ENCODE measurements at places on chromosomes 5 and 9.

- DNase-seq: no peak
Measured at GRCh38 chr5:178090856-178091255, 22.5 kb upstream of the N4BP3 start.

- DNase-seq: no peak
Measured at GRCh38 chr9:82201196-82201595, 212.6 kb downstream of the SPATA31D1 start.

DNA sequence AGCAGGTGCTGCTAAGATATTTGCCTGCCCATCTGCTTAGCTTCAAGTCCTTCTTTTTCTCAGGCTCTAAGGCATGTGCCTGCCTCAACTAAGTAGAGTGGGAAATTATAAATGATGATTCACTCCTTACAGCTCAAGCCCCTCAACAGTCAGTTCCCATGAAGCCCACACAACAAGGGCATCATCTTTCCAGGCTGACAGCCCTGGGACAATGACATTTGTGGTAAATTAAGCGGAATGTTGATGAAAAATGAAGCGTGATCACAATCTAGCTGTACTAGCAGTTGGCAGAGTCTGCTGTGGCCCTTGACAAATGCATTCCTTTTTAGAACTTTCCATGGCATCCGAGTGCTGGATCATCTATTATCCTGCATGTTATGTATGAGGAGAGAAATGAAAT is 548.6 kb downstream of the KIF4B start:
- DNase-seq: no peak

DNA sequence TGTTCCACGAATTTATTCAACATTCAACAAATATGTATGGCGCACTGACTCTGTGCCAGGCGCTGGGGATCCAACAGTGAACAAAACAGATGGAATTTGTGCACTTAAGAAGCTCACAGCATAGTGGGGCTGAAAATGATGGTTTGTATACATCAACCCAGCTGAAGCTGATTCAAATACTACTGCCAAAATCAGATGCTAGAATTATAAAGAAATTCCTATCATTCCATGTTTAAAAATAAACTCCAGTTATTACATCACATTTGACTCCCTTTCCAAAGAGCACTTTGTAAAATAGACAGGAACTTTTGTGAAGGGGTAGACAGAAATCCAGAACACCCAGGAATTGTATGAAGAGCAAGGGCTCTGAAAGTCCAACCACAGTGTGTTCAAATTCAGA is 54.1 kb downstream of the ZNF608 start:
- DNase-seq: no peak

GRCh38 chr5:109407913-109408312 is 1.9 kb downstream of the PJA2 start:
- DNase-seq: no peak

DNA sequence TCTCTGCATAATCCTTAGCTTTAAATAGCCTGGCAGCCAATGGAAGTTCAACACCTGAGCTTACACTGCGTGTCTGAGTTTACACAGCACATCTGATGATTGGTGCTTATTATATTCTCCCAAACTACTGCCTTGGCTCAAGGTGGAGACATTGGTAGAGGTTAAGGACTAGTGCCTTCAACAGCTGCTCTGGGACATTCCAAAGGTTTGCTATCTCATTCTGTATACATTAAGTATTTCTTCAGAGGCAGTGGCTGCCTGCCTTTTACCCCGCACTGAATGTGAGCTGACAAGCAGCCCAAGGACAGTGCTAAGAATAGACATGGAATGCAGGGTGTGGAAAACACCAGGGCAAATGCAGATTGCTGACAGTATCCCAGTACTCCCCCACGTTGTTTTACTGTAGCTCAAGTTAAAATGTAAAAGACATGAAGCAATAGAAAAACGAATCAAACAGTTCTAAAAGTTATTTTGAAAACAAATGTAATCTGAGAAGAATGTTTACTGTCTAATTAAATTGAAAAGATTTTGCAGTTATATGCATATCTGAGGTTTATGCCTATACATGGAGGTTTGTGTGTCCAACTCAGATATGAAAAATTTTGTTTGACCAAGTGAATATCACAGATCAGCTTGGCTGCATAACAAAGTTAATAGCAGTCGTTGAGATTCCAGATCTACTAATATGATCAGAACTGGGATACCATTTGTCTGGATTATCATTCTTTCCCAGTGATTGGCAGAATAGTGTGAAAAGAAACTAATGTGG is 1.8 kb downstream of the HSPB3 start:
- no peak for DNase-seq

DNA sequence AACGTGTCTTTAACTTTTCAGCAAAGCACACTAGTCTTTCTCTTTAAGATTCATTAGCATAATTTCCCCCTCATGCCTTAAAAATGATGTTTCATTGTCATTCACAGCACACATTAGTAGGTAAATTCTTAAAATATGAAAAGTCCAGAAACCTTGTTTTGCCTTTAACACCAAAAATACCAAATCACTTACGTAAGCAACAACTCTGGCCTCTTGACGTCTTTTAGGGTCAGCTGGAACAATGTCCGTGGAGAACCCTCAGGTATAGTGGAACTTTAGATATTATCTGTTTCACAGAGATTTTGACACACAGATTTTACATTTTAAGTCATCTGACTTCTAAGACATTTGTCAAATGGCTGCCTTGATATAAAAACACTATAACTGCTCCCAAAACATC is 30.9 kb downstream of the LNPEP start:
- DNase-seq: no peak

GRCh38 chr5:134145779-134146581 is 30.8 kb downstream of the SKP1 start:
- DNase-seq: peak; percentile 73

DNA sequence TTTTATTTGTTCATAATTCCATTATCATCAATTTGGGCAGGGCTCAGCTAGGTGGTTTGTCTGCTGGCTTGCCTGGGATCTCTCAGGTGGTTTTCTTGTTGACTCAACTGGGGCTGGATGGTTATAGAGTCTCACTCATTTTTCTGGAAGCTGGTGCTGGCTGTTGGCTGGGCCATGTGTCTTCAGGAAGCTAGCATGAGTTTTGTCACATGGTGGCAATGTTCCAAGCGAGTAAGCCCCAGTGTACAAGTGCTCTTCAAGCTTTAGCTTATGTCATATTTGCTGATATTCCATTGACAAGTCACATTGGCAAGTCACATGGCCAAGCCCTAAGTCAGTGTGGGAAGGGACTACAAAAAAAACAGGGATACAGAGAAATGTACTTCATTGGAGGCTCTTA is 2.3 kb upstream of the RASEF start:
- DNase-seq: no peak

- no peak for DNase-seq
Measured at GRCh38 chr5:98643569-98643968, 129.9 kb upstream of the RGMB start.

- DNase-seq: peak; percentile 96
Measured at GRCh38 chr5:87944553-87945285, 323.9 kb downstream of the TMEM161B start.

GRCh38 chr9:75616052-75616451 is 274.4 kb upstream of the PCSK5 start:
- no peak for DNase-seq

- DNase-seq: no peak
Measured at GRCh38 chr5:102547141-102548035, 48.6 kb upstream of the SLCO6A1 start.

DNA sequence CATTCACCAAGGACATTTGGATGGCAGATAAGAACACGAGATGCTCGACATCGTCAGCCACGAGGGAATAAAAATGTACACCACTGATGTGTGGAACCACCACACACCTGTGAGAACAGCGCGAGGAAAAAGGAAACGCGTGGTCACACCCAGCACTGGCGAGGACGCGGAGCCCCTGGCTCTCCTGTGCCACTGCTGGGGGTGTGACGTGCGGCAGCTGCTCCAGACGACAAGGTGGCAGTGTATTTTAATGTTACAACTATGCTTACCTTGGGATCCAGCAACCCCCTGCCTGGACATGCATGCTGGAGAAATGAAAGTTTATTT is 13.6 kb upstream of the CEP72 start:
- no peak for DNase-seq

DNA sequence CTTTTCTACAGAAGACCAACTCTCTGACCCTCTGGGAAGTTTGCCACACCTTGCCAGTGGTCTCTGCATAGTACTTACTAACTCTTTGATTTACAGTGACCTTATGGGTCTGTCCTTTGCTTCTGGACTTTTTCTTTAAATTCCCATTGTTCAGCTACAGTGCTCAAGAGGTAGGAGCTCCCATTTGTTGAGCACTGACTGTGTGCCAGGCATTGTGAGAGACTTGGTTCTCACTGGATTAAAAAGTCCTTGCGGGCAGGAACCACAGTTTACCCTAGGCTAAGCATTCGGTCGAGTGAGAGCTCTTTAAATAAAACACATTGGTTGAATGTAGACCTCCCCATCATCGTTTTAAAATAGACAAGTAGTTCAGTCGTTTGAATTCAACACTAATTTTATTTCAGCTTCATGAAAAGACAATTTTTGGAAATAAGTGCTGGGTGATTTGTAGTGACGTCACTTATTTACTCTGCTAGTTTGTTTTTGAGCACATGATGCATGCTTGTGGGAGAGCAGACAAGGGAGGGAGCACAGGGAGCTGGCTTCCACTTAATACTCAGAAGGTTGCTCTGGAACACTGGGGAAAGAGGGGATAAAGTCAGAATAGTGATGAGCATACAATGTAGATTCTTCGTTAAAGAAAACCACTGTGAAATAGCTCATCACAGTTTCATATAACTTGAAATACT is 27.1 kb downstream of the RASGRF2 start:
- peak; percentile 56 for DNase-seq
